Muscle of arm (tissue), 14 donors: ENCODE measurements at places on chromosomes 16 and 17. TPM values are rescaled to one million over a fixed set of nuclear protein-coding genes. Genes with fewer than 3 reads are reported as not detected.

Gene HASPIN
- polyA plus RNA-seq, result 5.5 TPM

Gene ZNF267
- polyA plus RNA-seq, result 8.7 TPM

Gene UQCRC2
- polyA plus RNA-seq, result 352 TPM

Gene CACNG5
- polyA plus RNA-seq, result not detected

Gene KCNAB3
- polyA plus RNA-seq, result 4.5 TPM

Gene SNX20
- polyA plus RNA-seq, result 1.7 TPM

Gene KRTAP4-6
- not detected for polyA plus RNA-seq

Gene TAT
- not detected for polyA plus RNA-seq

Gene CHST5
- 0.25 TPM for polyA plus RNA-seq

Gene NHLRC4
- 1.0 TPM for polyA plus RNA-seq

Gene KIF19
- 0.92 TPM for polyA plus RNA-seq

Gene PYDC1
- 1.1 TPM for polyA plus RNA-seq

Gene ABCA5
- polyA plus RNA-seq, result 19.7 TPM

Gene CRYBA1
- polyA plus RNA-seq, result not detected

Gene TMEM204
- polyA plus RNA-seq, result not detected

Gene TEX19
- polyA plus RNA-seq, result 0.12 TPM

Gene NMT1
- polyA plus RNA-seq, result 92.9 TPM

Gene NACA2
- polyA plus RNA-seq, result 0.69 TPM

Gene KCNJ18
- polyA plus RNA-seq, result not detected

Gene CASKIN1
- 3.6 TPM for polyA plus RNA-seq

Gene NOD2
- 2.0 TPM for polyA plus RNA-seq

Gene TBC1D3C
- polyA plus RNA-seq, result not detected

Gene RNF222
- 0.51 TPM for polyA plus RNA-seq

Gene GNG13
- not detected for polyA plus RNA-seq

Gene BIRC5
- polyA plus RNA-seq, result 17.8 TPM

Gene ESRP2
- 0.48 TPM for polyA plus RNA-seq

Gene PPP1R1B
- 0.67 TPM for polyA plus RNA-seq

Gene SLFN14
- polyA plus RNA-seq, result 0.24 TPM

Gene ABCA6
- polyA plus RNA-seq, result 9.7 TPM

Gene IQCK
- 13.9 TPM for polyA plus RNA-seq

Gene TMEM238L
- 0.20 TPM for polyA plus RNA-seq

Gene TPSD1
- 0.70 TPM for polyA plus RNA-seq

Gene SSTR5
- polyA plus RNA-seq, result not detected

Gene CD300H
- not detected for polyA plus RNA-seq

Gene HLF
- 3.4 TPM for polyA plus RNA-seq

Gene OXLD1
- 8.1 TPM for polyA plus RNA-seq

Gene ABCA8
- polyA plus RNA-seq, result 39.1 TPM

Gene C17orf75
- 18.0 TPM for polyA plus RNA-seq

Gene SLC35G6
- polyA plus RNA-seq, result 0.15 TPM
